ENCODE measurements at places on chromosomes 12 and 14. TPM values are rescaled to one million over a fixed set of nuclear protein-coding genes. Genes with fewer than 3 reads are reported as not detected.
A peak's percentile ranks its signal among the peaks of the same experiment; 100 is the strongest.

- H3K27ac ChIP-seq = peak overlapping the region; percentile 96
- peak overlapping the region; percentile 84 for H3K4me3 ChIP-seq
- no peaks in the 10 kb centered on the region for H3K27me3 ChIP-seq
- peaks cover 46% of the 10 kb centered on the region for H3K4me1 ChIP-seq
- DNase-seq = peak; percentile 82
Observed at GRCh38 chr14:77027538-77028383, 747 bp downstream of the IRF2BPL start.

DNA sequence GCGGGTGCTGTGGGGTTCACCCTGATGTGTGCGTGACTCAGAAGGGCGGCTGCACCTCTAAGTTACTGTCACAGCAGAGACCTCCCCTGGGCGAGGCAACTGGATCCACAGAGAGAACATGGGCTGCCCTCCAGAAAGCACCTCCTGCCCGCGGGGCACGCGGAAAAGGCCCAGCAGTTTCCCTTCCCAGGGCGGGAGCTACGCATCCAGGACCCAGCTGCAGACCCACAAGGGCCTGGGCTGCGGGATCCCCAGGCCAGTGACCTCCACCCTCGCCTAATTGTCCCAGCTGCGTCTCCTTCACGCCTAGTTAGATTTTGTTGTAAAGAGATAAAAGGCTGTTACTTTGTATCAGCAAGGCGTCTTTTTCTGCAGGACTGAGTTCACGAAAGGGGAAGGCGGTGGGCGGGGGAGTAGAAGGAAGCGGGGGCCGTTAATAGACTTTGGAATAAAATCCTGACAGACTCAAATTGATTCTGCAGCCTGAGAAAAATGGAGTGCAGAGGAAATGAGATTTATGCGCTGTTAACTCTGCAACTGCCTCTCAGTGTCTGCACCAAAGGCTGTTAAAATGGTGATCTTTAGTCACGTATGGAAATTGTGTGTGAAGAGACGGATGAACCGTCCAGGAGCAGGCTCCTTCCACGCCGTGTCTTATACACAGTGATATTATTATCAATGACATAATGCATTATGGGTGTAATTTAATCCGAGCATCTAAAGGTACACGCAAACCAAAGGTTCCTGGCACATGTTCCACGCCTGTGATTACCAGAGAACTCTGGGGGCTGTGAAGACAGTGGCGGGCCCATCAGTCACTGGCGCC, 65.9 kb upstream of the FBRSL1 start:
- H3K4me1 ChIP-seq = no peaks in the 10 kb centered on the region
- no peak for DNase-seq
- no peak overlapping the region for H3K4me3 ChIP-seq
- no peaks in the 10 kb centered on the region for H3K36me3 ChIP-seq

GRCh38 chr14:31449971-31450610, 7.2 kb downstream of the DTD2 start:
- H3K4me3 ChIP-seq = no peak overlapping the region
- peak; percentile 65 for DNase-seq
- H3K27ac ChIP-seq = no peak overlapping the region
- no peaks in the 10 kb centered on the region for H3K27me3 ChIP-seq
- 0 out of 2 replicates have a peak, but pooled peaks cover 9% of the 10 kb centered on the region for H3K4me1 ChIP-seq

- H3K4me1 ChIP-seq = no peaks in the 10 kb centered on the region
- H3K27me3 ChIP-seq = no peaks in the 10 kb centered on the region
- no peak overlapping the region for H3K27ac ChIP-seq
- no peak for DNase-seq
- no peak overlapping the region for H3K4me3 ChIP-seq
- H3K36me3 ChIP-seq = no peaks in the 10 kb centered on the region
Observed at GRCh38 chr14:57060276-57060955, 208.3 kb downstream of the EXOC5 start.

GRCh38 chr12:54266852-54267251, 13.1 kb downstream of the CBX5 start:
- H3K4me3 ChIP-seq = no peak overlapping the region
- H3K27me3 ChIP-seq = no peaks in the 10 kb centered on the region
- DNase-seq = no peak

GRCh38 chr14:72311116-72311515, 378.9 kb downstream of the RGS6 start:
- H3K4me3 ChIP-seq = no peak overlapping the region
- H3K27me3 ChIP-seq = no peaks in the 10 kb centered on the region
- no peaks in the 10 kb centered on the region for H3K4me1 ChIP-seq

Gene CMA1
- polyA plus RNA-seq = not detected
